ENCODE measurements at places on chromosomes 11 and 22. TPM values are rescaled to one million over a fixed set of nuclear protein-coding genes. Genes with fewer than 3 reads are reported as not detected.

- no peak for DNase-seq
Observed at GRCh38 chr22:20117633-20118299, 740 bp upstream of the TRMT2A start.

LINC01488 gene
- total RNA-seq: not detected

LRRC4C gene
- total RNA-seq: 0.28 TPM

- no peak for DNase-seq
Observed at GRCh38 chr11:44848203-44848962, 102.3 kb downstream of the TP53I11 start.

GRCh38 chr11:114322934-114323333 lies 26.7 kb downstream of the NNMT start:
- no peak for DNase-seq
